Cardiac muscle cell (in vitro differentiated cells and primary cell): ENCODE measurements at places on chromosomes 2 and 18.

- H3K27ac ChIP-seq: no peak overlapping the region
- no peaks in the 10 kb centered on the region for H3K4me1 ChIP-seq
- DNase-seq: no peak
- no peaks in the 10 kb centered on the region for H3K36me3 ChIP-seq
- no peak overlapping the region for H3K4me3 ChIP-seq
Measured at GRCh38 chr2:16365366-16365765, 300.3 kb downstream of the CYRIA start.

DNA sequence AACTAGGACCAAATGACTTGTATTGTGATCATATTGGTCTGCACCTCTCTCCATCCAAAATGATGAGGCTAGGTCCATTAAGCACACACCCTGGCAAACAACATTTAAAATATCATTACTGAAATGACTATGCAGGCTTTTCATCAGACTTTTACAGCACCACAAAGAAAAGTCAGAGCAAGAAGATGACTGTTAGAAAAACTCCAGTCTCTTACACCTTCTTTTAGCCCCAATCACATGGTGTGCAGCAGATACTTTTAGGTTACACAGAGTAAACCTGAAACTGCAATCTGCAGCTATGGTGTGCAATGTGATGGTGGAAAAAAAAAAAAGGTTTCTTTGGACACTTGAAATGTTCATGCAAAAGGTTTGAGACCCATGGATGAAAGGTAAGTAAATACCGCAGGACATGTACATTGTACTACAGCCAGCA is 5.4 kb upstream of the POLI start:
- H3K36me3 ChIP-seq: no peaks in the 10 kb centered on the region
- DNase-seq: no peak
- H3K27ac ChIP-seq: no peak overlapping the region
- H3K27me3 ChIP-seq: no peaks in the 10 kb centered on the region
- no peaks in the 10 kb centered on the region for H3K4me1 ChIP-seq

GRCh38 chr2:18055290-18055689 is 176.8 kb downstream of the KCNS3 start:
- no peak overlapping the region for H3K27ac ChIP-seq
- H3K4me3 ChIP-seq: no peak overlapping the region
- H3K36me3 ChIP-seq: no peaks in the 10 kb centered on the region
- DNase-seq: no peak

DNA sequence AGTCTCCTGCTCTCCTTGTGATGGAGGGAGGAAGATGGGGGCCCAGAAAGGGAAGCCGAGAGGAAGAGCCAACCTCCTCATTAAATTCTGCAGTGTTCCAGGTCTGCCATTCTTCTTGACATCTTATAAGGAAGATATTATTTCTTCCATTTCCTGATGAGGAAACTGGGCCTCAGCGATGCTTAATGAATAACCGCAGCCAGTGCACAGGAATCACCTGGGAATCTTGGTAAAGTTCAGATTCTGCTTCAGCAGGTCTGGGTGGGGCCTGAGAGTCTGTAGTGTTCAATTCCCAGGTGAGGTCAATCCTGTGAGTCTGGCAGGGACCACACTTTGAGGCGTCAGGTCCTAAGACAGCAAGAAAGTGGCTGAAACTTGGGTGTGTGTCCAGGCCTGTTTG is 17.3 kb downstream of the PCARE start:
- H3K27ac ChIP-seq: no peak overlapping the region
- DNase-seq: no peak
- no peak overlapping the region for H3K4me3 ChIP-seq
- no peaks in the 10 kb centered on the region for H3K27me3 ChIP-seq

DNA sequence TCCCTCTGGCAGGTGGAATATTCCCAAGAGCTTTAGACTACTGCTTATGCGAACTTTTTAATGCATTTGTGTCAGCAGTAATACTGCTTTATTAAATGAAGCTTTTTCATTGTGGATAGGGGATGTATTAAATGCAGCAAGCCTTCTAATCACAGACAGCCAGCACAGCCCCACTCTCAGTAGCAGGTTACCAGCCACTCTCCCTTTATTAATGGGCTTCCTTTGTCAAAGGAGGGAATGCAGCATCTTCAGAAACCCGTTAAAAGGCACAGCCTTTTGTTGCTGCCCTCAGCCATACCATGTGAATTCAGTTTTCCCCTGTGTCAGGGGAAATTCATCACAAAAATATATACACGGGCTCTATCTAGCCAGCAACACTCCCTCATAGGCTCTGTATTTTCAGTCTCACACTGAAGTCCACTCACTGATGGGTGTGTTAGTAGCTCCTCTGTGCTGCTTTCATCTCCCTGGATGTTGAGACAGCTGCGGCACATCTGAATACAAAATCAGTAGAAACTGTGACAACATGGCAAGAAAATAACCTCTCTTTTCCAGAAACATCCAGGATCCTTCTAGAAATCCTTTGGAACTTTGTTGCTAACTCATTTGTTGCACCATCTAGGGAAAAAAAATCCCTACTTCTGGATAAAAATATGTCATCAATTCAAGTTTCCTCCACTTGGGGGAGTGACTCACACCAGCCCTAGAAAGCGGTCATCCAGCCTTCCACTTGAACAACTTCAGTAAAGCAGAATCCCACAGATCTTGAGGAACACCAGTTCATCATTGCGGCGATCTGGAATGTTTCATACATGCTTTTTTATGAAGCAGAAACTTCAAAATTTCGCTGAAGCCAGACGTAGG is 48.4 kb downstream of the LRRTM1 start:
- peak; percentile 51 for DNase-seq
- no peak overlapping the region for H3K4me3 ChIP-seq
- H3K27ac ChIP-seq: no peak overlapping the region
- H3K4me1 ChIP-seq: no peaks in the 10 kb centered on the region
- no peaks in the 10 kb centered on the region for H3K27me3 ChIP-seq

- H3K36me3 ChIP-seq: no peaks in the 10 kb centered on the region
- no peak overlapping the region for H3K27ac ChIP-seq
- H3K4me3 ChIP-seq: no peak overlapping the region
Measured at GRCh38 chr2:46071074-46071473, 226.1 kb upstream of the EPAS1 start.

DNA sequence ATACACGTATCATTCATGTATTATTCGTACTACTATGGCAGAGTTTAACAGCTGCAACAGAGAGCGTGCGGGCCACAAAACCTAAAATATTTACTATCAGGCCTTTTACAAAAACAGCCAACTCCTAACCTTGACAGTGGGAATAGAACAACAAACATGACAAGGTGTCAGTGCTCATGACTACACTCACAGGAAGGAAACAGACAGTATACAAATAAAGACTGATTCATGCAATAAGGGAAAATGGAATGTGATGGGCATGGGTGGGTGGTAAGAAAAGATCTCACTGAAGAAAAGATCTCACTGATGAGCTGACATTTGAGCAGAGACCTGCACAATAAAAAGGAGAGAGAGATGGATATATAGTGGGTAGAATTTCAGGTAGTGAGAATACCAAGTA is 347.8 kb downstream of the ALK start:
- H3K27ac ChIP-seq: no peak overlapping the region
- no peaks in the 10 kb centered on the region for H3K27me3 ChIP-seq
- no peak overlapping the region for H3K4me3 ChIP-seq
- peaks cover 19% of the 10 kb centered on the region for H3K4me1 ChIP-seq

GRCh38 chr18:50937183-50937582 is 30.7 kb upstream of the ELAC1 start:
- no peaks in the 10 kb centered on the region for H3K27me3 ChIP-seq
- no peak overlapping the region for H3K27ac ChIP-seq
- H3K4me1 ChIP-seq: peaks cover 8% of the 10 kb centered on the region
- H3K4me3 ChIP-seq: no peak overlapping the region
- H3K36me3 ChIP-seq: peaks cover 15% of the 10 kb centered on the region

DNA sequence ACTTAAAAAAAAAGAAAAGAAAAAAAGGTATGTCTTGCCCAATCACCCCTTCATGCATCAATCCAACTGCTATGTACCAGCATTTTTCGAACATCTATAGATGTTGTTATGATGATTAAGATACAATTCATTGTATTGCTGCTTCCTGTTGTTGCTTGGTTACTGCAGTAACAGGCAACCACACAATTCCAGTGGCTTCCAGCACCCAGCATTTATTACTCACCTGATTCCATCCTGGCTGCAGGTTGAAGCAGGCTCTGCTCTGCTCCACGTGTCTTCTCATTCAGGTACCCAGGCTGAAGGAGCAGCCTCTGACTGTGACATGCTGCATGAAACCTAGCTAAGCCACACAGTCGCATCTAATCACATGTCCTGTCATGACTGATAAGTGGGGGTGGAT is 196.9 kb downstream of the INO80D start:
- H3K4me1 ChIP-seq: no peaks in the 10 kb centered on the region
- no peaks in the 10 kb centered on the region for H3K27me3 ChIP-seq
- no peak overlapping the region for H3K4me3 ChIP-seq
- H3K27ac ChIP-seq: no peak overlapping the region
- H3K36me3 ChIP-seq: no peaks in the 10 kb centered on the region
- DNase-seq: peak; percentile 41

DNA sequence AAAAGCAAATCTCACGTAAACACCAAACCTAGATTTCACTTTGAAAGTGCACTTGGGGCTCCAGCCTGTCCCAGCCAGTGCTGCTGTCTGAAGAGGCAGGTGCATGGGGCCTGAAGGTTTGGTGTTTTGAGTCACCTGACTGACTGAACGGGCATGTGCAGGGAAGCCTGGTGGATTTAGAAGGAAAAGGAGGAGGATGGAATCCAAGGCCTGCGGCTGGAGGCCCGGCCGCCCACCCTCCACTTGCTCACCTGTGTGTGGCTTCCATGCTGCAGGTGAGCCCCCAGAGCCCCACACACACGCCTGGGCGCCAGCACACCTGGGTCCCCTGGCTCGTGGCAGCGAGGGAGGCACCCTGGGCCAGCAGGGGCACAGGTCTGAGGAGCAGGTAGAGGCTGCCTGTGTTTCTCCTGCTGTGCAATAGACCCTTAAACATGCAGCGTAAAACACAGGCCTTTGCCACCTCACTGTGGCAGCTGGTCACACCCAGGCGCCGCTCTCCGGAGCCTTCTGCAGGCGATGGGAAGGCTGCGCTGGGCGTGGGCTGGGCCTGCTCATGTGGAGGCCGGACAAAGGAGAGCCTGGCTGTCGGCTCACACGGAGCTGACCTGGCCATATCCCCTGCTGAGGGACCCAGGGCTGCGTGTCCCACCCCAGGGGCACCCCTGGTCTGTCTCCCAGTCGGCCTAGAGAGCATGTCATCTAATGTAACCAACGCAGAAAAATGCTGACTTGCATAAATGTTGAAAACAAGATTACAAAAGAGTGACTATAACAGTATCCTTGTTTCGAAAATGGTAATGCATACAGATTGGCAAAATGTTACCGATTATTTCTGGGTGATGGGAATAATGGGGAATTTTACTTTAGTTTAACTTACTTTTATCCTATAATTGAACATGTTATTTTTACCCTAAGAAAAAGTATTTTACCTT is 71.3 kb downstream of the TMEM18 start:
- H3K27me3 ChIP-seq: peaks cover 40% of the 10 kb centered on the region
- no peak for DNase-seq
- no peak overlapping the region for H3K4me3 ChIP-seq
- H3K36me3 ChIP-seq: no peaks in the 10 kb centered on the region
- H3K27ac ChIP-seq: no peak overlapping the region

- DNase-seq: no peak
- no peak overlapping the region for H3K27ac ChIP-seq
- no peak overlapping the region for H3K4me3 ChIP-seq
- H3K27me3 ChIP-seq: no peaks in the 10 kb centered on the region
- H3K36me3 ChIP-seq: no peaks in the 10 kb centered on the region
Measured at GRCh38 chr2:8219631-8220355, 462.1 kb upstream of the ID2 start.

GRCh38 chr18:23259701-23260681 is 124.7 kb downstream of the CABLES1 start:
- H3K4me1 ChIP-seq: peaks cover 33% of the 10 kb centered on the region
- no peaks in the 10 kb centered on the region for H3K36me3 ChIP-seq

DNA sequence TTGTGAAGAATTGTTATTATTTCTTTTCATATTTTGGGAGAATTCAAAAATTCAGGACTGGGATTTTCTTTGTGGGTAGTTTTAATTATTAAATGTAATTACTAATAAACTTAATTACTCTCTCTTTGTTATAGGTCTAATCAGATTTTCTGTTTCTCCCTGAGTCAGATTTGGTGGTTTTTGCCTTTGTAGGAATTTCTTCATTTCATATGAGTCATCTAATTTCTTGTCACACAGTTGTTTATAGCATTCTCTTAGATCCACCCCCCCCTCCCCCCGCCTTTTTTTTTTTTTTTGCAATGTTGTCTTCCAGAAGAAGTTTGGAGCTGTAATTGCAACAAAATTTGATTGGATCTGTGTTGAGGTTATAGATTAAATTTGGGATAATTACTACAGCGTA is 26.0 kb upstream of the GALR1 start:
- DNase-seq: no peak
- H3K36me3 ChIP-seq: no peaks in the 10 kb centered on the region
- no peak overlapping the region for H3K27ac ChIP-seq
- H3K4me3 ChIP-seq: no peak overlapping the region
- H3K27me3 ChIP-seq: no peaks in the 10 kb centered on the region
- H3K4me1 ChIP-seq: no peaks in the 10 kb centered on the region

- no peaks in the 10 kb centered on the region for H3K36me3 ChIP-seq
- no peaks in the 10 kb centered on the region for H3K27me3 ChIP-seq
- no peak overlapping the region for H3K27ac ChIP-seq
- no peak overlapping the region for H3K4me3 ChIP-seq
- H3K4me1 ChIP-seq: peaks cover 25% of the 10 kb centered on the region
Measured at GRCh38 chr2:223050900-223051504, 988 bp upstream of the KCNE4 start.

- H3K4me1 ChIP-seq: no peaks in the 10 kb centered on the region
- no peaks in the 10 kb centered on the region for H3K27me3 ChIP-seq
- no peaks in the 10 kb centered on the region for H3K36me3 ChIP-seq
Measured at GRCh38 chr2:143649226-143649740, 520.1 kb downstream of the ARHGAP15 start.

DNA sequence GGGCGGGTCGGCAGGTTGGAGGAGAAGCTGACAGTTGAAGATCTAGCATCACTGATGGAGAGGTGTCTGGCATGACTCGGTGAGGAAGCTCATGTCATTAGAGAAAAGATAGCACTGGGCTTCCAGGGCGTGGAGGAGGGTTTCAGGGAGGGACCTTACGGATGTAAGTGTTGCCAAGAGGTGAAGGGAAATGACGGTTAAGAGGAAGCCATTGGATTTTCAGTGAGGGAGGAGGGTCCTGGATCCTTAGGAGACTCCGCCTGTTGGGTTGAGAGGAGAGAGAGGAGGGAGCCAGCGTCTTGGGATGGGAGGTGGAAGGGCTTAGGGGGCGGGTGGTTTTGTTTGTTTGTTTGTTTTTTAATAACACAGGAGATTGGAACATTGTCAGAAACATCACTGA is 103.2 kb downstream of the WDSUB1 start:
- H3K4me1 ChIP-seq: no peaks in the 10 kb centered on the region
- DNase-seq: no peak
- H3K4me3 ChIP-seq: no peak overlapping the region
- H3K27ac ChIP-seq: no peak overlapping the region
- H3K36me3 ChIP-seq: peaks cover 31% of the 10 kb centered on the region
- no peaks in the 10 kb centered on the region for H3K27me3 ChIP-seq

GRCh38 chr2:225293638-225294037 is 105.9 kb upstream of the NYAP2 start:
- no peaks in the 10 kb centered on the region for H3K27me3 ChIP-seq
- no peak overlapping the region for H3K27ac ChIP-seq
- H3K4me1 ChIP-seq: no peaks in the 10 kb centered on the region
- no peak overlapping the region for H3K4me3 ChIP-seq

GRCh38 chr2:100603414-100603813 is 40.6 kb downstream of the PDCL3 start:
- no peak for DNase-seq
- no peaks in the 10 kb centered on the region for H3K4me1 ChIP-seq
- H3K36me3 ChIP-seq: no peaks in the 10 kb centered on the region
- no peak overlapping the region for H3K27ac ChIP-seq
- no peak overlapping the region for H3K4me3 ChIP-seq
- H3K27me3 ChIP-seq: no peaks in the 10 kb centered on the region
